Right lung (tissue), 10 donors: ENCODE measurements at places on chromosomes 4 and X. TPM values are rescaled to one million over a fixed set of nuclear protein-coding genes. Genes with fewer than 3 reads are reported as not detected.

DNA sequence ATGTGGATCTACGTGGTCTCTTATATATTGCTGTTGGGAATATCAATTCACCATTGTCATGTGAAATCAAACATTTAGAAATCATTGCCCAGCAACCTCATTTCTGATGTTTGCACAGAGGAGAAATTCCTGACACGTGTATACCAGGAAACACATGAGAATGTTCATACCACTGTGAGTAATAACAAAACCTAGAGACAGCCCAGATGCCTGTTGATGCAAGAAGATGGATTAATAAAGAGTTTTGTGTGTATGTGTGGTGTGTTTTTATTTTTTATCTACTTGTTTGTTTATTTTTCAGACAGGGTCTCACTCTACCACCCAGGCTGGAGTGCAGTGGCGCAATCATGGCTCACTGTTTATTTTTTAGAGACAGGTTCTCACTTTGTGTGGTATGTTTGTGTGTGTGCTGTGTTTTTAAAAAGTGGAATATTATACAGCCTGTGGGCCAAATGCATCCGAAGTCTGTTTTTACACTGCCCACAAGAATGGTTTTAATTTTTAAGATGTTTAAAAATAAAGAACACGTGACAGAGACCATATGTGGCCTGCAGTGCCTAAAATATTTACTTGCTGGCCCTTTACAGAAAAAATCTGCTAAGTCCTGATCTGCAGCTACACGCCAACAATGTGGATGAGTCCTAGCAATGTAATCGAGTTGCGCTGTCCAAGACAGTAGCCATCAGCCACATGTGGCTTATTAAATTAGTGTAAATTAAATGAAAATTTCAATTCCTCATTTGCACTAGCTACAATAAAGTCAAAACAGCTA lies 39.2 kb downstream of the TXLNG start:
- DNase-seq: no peak

The MAOA gene
- polyA plus RNA-seq: 67.6 TPM

DNA sequence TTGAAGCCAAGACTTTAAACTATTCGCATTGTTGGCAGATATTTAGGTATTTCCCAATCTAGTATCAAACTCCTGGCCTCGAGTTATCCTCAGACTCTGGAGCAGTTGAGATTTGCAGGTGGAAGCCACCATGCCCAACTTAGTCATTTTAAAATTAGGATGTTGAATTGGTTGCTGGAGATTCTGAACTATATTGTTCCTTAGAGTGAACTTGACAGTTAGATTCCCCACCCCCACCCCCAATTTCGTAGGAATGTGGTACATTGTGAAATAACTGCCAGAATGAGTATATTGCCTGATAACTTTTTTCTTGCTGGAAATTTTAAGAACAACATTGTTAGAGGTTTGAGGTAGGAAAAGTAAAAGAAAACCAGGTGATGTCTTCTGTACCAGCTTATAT lies 2.3 kb downstream of the NOCT start:
- no peak for DNase-seq

GRCh38 chrX:17656035-17656418 lies 81.3 kb upstream of the SCML1 start:
- no peak for DNase-seq

The MXD4 gene
- polyA plus RNA-seq: 116 TPM

- DNase-seq: no peak
Observed at GRCh38 chr4:1895971-1896657, 24.9 kb downstream of the NSD2 start.

The ADGRA3 gene
- 65.8 TPM for polyA plus RNA-seq

GRCh38 chr4:56821381-56822243 lies at the start of gene SPINK2:
TSS of gene SPINK2 (minus strand) at chr4:56821701. CDS start at chr4:56821662, 39 bp downstream.
- DNase-seq: no peak

DNA sequence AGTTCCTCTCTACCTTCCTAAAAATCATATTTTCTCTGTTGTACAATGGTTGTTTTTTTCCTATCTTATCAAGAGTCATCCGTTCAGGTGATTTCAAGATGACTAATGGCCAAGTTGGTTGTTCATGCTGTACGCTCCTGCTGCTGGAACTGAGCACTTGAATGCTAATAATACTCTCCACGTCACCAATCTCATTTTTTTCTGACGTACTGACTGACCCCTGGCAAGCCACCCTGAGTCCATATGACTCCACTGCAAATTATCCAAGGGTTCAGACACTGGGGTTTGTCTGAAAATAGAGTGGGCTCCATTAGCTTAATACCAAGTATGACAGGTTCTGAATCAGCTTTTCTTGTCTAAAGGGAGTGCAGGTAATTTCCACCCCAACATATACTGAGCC lies 21.1 kb upstream of the GPR50 start:
- no peak for DNase-seq

DNA sequence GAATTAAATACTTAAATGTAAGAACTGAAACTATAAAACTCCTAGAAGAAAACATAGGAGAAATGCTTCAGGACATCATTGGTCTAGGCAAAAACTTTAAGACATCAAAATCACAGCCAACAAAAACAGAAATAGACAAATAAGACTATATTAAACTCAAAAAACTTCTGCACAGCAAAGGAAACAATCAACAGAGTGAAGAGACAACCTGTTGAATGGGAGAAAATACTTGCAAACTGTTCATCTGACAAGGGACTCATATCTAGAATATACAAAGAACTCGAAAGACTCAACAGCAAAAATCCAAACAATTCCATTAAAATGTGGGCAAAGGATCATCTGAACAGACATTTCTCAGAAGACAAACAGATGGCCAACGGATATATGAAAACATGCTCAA lies 16.2 kb upstream of the DSPP start:
- DNase-seq: no peak

GRCh38 chrX:127030016-127030748 lies 210.7 kb downstream of the PRR32 start:
- peak; percentile 20 for DNase-seq

GRCh38 chrX:154751203-154751668 lies 359 bp upstream of the GAB3 start:
- no peak for DNase-seq

DNA sequence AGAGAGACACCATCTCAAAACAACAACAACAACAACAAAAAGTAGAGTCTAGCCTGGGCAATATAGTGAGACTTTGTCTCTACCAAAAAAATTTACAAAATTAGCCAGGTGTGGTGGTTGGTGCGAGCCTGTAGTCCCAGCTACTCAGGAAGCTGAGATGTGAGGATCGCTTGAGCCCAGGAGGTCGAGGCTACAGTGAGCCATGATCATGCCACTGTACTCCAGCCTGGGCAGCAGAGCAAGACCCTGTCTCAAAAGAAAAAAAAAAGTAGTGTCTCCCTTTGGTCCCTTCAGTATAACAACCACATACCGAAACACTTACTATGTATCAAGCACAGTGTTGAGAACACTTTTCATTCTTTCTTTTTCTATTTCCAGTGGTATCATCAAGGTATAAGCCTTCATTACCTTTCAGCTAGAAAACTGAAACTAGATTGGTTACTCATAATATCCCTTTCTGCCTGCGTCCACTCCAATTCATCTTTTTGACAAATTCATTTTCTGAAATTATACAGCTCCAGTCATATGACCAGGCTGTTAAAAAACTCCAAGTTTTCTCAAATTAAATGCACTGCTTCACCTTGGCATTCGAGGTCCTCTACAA lies 54.1 kb downstream of the RPS6KA3 start:
- no peak for DNase-seq

The JADE3 gene
- polyA plus RNA-seq: 17.9 TPM

The KCND1 gene
- polyA plus RNA-seq: 4.3 TPM
